Brain (organoid and tissue), 16 donors: ENCODE measurements at places on chromosomes 3 and 15.

DNA sequence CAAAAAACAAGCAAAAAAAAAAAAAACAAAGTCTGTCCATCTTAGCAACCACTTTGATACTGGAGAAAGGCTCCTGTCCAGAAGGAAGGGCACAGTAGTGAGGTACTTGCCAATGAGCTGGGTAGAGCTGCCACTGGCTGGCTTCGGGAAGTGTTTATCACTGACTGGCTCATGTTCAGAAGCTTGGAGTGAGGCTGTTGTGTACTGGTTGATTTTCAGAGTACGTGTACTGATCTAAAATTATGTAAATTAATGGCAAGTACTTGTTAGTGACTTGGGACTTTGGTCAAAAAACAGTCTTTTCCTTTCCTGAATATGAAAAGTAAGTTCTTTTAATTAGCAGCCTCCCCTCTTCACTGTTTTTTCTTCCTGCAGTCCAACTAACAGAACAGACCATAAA lies 979 bp upstream of the ZNF621 start:
- DNase-seq, result peak; percentile 23

DNA sequence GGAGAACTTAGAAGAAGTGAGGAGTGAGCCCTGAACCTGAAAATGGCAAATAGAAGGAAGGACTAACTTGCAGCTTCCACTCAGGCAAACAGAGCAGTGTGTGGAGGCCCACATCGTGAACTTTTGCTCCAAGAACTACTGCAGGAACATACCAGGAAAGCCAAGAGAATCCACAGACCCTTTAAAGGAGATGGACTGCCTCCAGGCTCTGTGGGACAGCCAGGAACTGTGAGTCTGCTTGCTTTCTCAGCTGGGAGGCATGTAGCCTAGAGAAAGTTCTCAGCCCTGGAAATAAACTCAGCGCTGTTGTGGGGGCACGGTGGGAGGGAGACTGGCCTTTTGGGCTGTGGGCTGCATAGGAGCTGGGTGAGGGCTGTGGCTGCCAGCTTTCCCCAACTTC lies 93.0 kb downstream of the SNRK start:
- DNase-seq, result no peak

- DNase-seq, result no peak
These were observed 106.2 kb downstream of the HERC1 start for GRCh38 chr15:63727542-63727941.

- no peak for DNase-seq
These were observed 57.4 kb upstream of the BDH1 start for GRCh38 chr3:197613199-197613598.

GRCh38 chr15:86903642-86904421 lies 824.2 kb downstream of the AGBL1 start:
- DNase-seq, result no peak

- no peak for DNase-seq
These were observed 215.9 kb upstream of the CTDSPL start for GRCh38 chr3:37645517-37646380.

DNA sequence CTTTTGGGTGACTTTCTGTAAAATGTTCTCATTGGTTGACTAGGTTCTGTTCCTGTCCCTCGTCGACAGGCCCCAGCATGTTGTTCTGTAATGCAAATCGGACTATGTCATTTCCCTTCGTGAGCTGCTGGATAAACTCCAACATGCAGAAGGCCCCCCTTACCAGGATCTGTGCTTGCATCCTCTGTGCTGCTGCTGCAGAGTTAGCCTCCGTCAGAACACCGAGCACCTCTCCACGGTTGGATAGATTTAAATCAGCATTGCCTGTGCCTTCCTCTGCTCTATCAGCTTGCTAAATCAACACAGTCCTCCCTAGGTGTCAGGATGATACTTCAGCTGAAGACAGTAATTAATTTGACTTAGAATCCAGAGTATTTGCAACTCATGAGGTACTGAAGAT lies 12.7 kb upstream of the MINDY4B start:
- no peak for DNase-seq

DNA sequence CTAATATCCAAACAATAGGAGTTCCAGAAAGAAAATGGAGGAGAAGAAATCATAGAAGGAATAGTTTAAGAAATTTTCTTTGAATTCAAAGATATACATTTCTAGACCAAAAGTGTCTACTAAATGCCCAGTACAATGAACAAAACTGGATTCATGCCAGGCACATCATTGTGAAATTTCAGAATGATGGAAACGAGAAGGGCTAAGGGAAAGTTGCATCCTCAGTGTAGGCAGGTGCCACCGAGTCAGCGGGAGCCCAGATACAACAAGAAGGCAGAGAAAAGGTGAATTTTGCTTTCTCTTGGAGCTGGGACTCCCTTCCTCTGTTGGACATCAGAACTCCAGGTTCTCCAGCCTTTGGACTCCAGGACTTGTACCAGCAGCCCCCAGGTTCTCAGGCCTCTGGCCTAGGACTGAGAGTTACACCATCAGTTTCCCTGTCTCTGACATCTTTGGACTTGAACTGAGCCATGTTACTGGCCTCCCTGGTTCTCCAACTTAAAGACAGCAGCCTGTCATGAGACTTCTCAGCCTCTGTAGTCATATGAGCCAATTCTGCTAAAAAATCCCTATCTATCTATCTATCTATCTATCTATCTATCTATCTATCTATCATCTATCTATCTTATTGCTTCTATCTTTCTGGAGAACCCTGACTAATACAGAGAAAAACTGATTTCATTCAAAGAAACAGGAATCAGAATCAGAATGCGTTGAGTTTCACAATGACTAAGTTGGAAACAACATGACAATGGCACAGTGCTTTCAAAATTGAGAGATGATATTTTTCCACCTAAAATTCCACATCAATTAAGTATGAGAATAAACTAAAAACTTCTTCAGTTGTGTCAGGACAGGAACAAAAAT lies 207.7 kb downstream of the FAM43A start:
- DNase-seq, result no peak

- DNase-seq, result peak; percentile 58
These were observed 75.1 kb downstream of the CCK start for GRCh38 chr3:42190701-42191442.

DNA sequence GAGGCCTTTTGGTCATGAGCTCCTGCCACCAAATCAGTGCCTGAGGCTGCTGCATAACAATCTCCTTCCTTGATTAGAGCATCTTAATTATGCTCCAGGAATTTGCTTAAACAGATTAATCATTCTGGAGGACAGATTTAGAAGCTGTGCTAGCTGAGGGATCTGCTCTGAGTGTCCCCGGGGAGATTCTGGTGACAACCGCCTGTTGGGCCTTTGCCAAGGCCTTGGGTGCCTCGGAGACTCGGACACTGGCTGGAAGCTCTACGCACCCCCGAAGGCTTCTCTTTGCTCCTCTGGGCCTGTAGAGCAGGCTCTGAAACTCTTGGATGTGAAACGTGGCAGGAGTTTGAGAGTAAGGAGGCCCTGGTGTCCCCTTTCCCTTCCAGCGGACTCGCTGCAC lies 264.1 kb downstream of the CD47 start:
- DNase-seq, result no peak

DNA sequence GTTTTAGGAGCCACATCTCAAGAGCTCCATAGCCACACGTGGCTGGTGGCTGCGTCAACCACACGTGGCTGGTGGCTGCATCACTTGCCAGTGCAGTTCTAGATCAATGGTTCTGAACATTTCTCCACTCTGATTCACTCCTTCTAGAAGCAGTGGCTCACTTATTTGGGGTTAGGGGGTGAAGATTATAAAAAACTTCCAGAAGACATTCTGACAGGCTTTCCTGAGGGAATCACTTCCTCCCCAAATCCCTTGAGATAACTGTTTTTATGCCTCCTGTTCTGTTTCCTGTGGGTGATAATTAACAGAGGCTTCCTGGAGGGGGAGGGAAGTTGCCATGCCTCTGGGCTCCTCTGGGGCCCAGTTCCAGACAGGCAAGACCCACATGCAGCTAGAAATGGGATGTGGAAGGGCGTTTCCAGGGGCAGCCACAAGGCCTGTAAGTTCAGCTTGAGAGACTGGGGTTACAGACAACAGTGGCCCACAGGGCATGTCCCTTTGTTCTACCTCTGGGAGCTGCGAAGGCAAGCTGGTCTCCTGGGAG lies 23.6 kb downstream of the HEG1 start:
- no peak for DNase-seq

DNA sequence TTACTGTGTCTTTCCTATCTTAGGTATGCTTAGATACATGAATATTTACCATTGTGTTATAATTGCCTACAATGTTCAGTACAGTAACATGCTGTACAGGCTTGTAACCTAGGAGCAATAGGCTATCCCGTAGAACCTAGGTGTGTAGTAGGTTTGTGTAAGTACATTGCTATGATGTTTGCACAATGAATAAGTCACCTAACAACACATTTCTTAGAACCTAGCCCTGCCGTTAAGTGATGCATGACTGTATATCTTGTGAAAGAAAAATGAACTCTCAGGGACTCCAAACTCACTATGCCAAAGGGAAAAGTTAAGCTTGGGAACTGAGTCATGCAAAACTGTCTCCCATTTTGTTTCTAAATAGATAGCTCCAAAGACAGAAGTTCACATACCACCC lies 91.5 kb upstream of the ACP3 start:
- no peak for DNase-seq
